ENCODE measurements at places on chromosomes 12 and 14. TPM values are rescaled to one million over a fixed set of nuclear protein-coding genes. Genes with fewer than 3 reads are reported as not detected.
A peak's percentile ranks its signal among the peaks of the same experiment; 100 is the strongest.

Gene GUCY2C
- total RNA-seq, result 1.2 TPM

- no peak for DNase-seq
Measured at GRCh38 chr14:104227806-104228205, 89.4 kb downstream of the KIF26A start.

GRCh38 chr12:8120072-8120713, 3.2 kb upstream of the CLEC4A start:
- no peak for DNase-seq

Gene DDX54
- 61.5 TPM for total RNA-seq

- DNase-seq, result no peak
Measured at GRCh38 chr12:145369-145960, 68.5 kb downstream of the SLC6A12 start.

Gene PLD4
- 0.05 TPM for total RNA-seq

DNA sequence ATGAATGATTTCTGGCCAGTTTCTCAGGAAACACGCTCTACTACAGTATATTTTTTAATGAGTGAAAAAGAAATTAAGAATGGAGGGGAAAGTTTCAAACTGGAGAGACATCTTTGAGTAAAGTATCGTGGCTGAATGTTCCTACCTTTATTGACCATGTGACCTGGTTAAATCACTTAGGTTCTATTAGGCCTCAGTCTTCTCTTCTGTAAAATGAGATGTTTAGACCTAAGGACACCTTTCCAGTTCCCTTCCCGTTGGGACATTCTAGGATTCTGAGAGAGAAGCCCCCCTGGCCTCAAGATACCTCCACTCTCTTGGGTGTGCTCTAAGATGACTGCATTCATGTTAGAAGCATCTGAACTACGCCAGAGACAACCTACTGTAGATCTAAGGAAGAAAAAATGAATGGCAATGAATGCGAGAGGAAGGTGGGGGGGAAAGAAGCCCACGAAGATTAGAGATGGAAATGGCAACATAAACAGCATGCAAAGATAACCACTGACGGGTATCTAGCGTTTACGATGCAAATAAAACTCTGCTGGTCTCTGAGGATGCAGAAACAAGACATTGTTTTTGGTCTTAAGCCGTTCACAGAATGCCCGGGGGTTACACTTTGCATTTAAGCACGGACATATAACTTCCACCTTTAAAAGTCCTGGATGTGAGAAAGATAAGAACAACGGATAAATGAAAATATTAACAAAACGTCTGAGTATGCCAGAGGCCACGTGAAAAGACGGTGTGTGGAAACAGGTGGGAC, 599 bp upstream of the CPSF6 start:
- DNase-seq, result no peak

Gene FAM222A
- 11.6 TPM for total RNA-seq

Gene PITPNM2
- total RNA-seq, result 2.1 TPM

Gene NANOG
- total RNA-seq, result 0.64 TPM

Gene GLS2
- 3.1 TPM for total RNA-seq

- no peak for DNase-seq
Measured at GRCh38 chr12:68389305-68389704, 57.1 kb upstream of the MDM1 start.

- peak; percentile 13 for DNase-seq
Measured at GRCh38 chr14:54291491-54292191, 105.2 kb upstream of the CDKN3 start.

- DNase-seq, result no peak
Measured at GRCh38 chr12:49893753-49894750, 9.6 kb downstream of the FAIM2 start.

Data from progenitor cell of endocrine pancreas (in vitro differentiated cells).